ENCODE measurements at places on chromosomes 13 and 19. TPM values are rescaled to one million over a fixed set of nuclear protein-coding genes. Genes with fewer than 3 reads are reported as not detected.

Gene CELF5
- 0.12 TPM for total RNA-seq

Gene KISS1R
- total RNA-seq = 16.8 TPM

Gene CHMP2A
- 108 TPM for total RNA-seq

Gene PGLYRP1
- total RNA-seq = not detected

DNA sequence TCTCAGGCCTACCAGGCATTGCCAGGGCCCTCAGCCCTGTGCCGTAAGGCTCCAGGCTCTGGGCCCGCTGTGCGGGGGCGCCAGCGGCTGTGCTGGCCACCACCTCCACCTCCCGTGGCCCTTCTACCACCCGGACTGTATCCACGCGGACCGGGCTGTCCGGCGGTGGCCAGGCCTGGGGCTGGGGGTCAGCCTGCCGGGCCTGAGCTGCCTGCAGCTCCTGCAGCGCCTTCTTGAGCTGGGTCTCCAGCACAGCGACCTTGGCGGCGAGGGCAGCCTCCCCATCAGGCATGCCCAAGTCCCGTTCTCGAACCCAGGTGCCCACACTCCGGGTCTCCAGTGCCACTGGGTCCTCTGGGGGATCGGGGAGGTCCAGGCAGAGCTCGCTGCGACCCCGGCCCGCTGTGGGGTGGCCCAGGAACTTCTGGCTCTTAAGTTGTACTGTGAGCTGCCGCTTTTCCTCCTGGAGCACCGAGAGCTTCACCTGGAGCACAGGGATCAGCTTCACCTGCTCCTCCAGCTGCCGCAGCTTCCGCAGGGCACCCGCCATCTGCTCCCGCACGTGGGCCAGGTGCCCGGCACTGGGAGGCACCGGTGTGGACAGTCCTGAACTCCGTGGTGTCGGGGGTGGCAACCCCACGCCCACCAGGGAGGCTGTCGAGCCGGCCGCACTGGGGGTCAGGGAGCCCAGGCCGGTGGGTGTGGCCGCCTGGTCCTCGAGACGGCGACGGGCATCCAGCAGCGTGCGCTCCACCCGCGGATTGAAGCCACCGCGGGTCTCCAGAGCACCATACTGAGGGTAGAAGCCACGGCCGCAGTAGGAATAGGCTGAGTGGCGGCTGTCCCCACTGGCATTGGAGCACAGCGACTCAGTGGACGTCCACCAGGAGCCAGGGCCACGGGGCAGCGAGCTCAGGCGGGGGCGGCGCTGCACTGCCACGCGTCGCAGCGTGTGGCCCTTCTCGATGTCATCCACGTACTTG is 4.1 kb downstream of the KANK2 start:
- H3K4me1 ChIP-seq = peaks cover 7% of the 10 kb centered on the region
- DNase-seq = no peak
- no peak overlapping the region for H3K27ac ChIP-seq

- no peak overlapping the region for H3K27ac ChIP-seq
- no peaks in the 10 kb centered on the region for H3K27me3 ChIP-seq
- H3K36me3 ChIP-seq = no peaks in the 10 kb centered on the region
- DNase-seq = no peak
- H3K4me3 ChIP-seq = no peak overlapping the region
- no peaks in the 10 kb centered on the region for H3K4me1 ChIP-seq
Observed at GRCh38 chr13:66723576-66723975, 506.6 kb downstream of the PCDH9 start.

DNA sequence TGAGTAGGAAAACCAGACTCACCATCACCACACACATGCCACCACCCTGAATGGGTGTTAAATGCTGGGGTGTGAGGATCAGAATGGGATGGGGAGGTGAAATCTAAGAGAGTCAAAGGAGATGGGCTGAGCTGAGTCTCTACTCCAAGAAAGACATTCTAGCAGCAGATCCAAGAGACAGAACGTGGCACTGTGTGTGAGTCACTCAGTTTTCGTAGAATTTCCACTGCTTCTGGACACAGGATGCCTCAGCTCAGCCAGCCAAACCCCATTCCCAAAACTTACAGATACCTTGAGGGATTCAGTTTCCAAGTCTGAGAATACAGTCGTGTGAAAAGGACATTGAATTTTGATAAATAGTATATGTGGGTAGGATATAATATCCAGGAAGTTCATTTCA is 7.3 kb upstream of the CYP2A7 start:
- no peaks in the 10 kb centered on the region for H3K36me3 ChIP-seq
- no peaks in the 10 kb centered on the region for H3K4me1 ChIP-seq
- DNase-seq = no peak
- no peak overlapping the region for H3K27ac ChIP-seq
- H3K4me3 ChIP-seq = no peak overlapping the region

All from activated CD4-positive, alpha-beta T cell treated with anti-CD3 and anti-CD28 coated beads, Interleukin-2, amount 10 ng/mL, durations not matched to agents 24 days and 14 days (primary cell).